ENCODE measurements at places on chromosomes 6 and 20.

DNA sequence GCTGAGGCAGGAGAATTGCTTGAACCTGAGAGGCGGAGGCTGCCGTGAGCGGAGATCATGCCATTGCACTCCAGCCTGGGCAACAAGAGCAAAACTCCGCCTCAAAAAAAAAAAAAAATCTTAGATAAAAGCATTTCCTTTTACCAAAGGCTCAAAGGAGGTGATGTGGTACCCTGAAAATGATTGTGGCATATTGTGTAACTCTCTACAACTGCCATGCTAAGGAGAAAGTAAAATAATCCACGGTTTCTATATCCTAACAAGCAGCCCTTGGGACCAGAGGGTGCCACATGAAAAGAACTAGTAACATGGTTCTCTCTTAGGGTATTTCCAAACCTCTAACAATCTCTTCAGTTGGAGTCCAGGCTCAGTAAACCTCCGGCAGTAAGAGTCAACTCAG is 38.8 kb upstream of the SLA2 start:
- no peak for DNase-seq

DNA sequence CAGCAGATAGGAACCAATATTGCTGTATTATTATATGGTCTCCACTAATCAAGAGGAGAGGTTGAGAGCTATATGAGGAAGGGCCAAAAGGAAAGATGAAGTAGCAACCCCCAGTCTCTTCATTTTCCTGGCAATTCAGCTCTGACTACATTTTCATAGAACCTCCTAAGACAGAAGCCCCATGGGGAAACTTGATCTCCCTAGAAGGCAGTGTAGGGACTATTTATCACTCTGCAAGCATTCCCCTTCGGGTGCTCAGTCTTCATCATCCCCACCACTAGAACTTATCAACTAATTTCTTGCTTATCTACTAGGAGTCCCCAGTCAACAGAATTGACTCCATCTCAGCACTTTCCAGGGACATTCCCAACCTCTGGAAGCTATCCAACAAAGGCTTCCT is 25.5 kb upstream of the ITCH start:
- no peak for DNase-seq

GRCh38 chr6:56073761-56074160 is 173.6 kb downstream of the COL21A1 start:
- no peak for DNase-seq

DNA sequence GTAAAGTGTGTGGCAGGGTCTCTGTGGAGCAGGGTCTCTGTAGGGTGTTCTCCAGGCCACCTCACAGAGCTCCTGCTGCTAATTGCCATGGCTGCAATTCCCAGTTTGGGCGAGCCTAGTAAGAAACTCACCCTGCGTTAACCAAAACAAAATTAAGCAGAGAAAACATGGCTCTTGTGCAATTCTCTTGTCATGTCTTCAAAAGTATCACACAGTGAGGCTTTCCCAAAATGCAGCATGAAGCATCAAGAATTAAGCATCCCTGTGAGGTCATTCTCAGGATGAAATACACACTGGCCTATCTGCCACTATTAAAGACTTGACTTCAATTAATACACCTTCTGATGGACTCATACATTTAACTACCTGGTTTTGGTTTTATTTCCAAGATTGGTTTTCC is 72.8 kb downstream of the KIF13A start:
- DNase-seq, result no peak

GRCh38 chr6:89952686-89953085 is 58.4 kb downstream of the GJA10 start:
- peak; percentile 29 for DNase-seq

DNA sequence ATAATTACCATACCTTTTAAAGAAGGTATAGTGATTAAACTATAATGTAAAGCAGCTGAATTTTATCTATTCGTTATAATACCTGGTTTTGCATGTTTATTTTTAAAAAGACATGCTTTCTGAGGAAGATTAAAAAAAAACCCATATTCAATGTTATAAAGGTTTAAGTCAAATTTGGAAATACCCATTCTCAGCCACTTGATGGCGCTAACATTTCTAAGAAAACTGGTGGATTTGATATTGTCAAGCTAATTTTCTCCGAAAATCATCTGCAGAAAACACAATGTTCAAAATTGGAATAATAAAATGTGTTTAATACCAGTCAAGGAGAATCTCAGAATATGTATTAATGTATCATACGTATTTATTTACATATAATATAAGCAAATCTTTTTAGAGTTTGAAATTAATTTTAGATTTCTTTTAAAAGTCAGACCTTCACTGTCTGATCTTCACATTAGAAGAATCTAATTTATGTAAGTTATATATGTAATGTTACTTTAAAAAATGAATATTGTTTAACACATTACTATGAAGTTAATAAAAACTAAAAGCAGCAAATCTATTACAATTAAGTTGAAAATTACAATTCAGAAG is 35.0 kb downstream of the SHPRH start:
- no peak for DNase-seq

- DNase-seq, result no peak
These were observed 322.1 kb downstream of the RNGTT start for GRCh38 chr6:88641178-88641903.

DNA sequence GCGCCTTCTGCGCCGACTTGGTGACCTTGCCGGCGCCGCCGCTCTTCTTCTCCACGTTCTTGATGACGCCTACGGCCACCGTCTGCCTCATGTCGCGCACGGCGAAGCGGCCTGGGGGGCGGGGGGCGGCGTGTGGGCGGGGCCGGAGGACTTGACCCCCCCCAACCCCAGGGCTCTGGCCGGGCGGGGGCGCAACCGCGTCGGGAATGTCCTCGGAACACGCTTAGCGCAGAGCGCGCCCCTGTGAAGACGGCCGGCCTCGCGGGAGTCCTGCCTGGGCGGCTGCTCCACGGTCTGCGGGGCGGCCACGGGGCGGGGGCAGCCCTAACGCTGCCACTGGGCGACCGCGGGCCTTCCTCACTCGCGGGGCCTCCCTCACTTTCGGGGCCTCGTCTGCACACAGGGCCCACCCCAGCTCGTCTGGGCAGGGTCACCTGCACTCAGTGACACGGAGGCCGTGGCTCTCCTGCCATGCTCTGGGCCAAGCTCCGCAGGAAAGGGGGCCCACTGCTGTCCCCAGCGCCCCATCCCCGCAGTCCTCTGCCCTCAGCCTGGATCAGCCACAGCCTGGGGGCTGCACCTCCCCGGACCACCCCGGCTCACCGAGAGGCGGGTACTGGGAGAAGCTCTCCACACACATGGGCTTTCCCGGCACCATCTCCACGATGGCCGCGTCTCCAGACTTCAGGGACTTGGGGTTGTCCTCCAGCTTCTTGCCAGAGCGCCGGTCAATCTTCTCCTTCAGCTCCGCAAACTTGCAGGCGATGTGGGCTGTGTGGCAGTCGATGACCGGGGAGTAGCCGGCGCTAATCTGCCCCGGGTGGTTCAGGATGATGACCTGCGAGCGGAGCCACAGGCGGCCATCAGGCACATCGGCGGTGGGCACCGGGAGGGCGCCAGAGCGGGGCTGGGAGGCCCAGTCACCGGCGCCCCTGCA is 10.3 kb downstream of the EEF1A2 start:
- no peak for DNase-seq

GRCh38 chr6:138817799-138818198 is 21.9 kb downstream of the ECT2L start:
- no peak for DNase-seq

DNA sequence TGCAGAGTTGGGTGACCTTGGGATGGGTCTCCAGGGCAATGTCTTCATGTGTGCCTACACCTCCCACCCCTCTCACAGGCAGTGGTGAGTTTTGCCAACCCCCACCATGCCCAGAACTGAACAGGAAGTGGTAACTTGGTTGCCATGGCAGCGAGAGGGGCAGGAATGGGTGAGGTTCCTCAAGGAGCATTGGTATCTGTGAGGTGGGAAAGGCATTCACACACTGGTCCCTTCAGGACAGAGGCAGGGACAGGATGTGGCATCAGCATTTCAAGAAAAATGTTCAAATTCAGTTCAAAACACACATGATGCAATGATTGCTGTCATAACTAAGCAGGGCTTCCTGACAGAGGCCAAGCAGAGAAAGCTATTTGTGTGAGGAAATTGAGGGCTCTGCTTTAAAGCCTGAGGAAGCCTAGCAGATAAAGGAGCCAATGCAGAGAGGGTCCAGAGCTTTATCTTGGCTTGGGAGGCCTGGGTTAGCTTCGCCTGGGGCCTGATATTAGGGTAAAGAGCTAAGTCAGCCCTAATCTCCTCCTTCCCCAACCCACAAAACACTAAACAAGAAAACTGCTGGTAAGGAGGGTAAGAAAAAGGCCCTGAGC is 551 bp downstream of the TREML2 start:
- DNase-seq, result peak; percentile 40

DNA sequence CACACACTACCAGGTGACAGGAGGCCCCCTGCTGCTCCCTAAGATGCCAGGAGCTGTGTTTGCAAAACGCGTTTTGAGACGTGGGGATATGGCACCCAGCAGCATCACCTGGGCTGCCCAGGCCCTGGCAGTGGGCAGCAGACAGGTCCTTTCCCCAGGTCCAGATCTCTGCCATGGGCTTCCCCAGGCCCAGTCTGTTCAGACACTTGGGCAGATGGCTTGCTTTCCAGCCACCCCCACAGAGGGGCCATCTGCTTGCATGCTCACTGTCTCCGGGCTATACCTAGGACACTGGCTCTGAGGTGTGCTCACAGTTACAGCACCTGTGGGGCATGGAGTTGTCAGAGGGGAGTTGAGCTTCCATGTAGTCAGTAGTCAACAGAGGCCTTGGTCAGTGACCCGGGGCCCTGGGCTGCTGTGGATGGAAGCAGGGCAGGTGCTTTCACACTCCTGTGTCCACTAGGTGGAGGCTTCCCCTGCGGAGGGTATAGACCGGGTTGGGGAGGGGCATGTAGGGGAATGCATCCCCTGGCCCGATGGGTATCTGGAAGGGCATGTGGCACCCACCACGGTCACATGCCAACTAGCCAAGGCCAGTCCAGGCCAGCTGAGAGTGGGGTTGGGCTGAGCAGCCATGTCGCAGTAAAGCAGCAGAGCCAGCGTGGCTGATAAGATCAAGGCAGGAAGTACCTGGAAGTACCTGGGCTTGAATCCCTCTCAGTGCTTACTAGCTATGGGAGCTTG is 185.4 kb upstream of the SLC24A3 start:
- no peak for DNase-seq

DNA sequence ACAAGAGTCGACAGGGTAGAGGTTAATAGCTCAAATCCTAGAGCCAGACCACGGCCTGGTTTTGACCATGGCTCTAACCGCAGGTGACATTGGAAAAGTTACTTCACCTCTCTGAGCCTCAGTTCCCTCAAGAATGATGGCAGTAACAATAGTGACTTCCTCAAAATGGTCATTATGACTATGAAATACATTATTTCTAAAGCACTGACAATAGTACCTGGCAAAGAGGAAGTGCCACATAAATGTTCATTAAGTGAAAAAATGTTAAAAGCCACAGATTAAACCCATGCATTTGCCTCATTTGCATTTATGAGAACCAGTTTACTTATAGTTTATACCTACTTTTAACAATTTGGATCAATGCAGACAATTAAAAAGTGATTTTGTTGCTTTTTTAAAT is 12.3 kb downstream of the BTBD3 start:
- no peak for DNase-seq

GRCh38 chr6:90544081-90544480 is 42.8 kb downstream of the MAP3K7 start:
- DNase-seq, result no peak

GRCh38 chr6:72522735-72523141 is 99.1 kb upstream of the KCNQ5 start:
- DNase-seq, result no peak

Measured in stimulated activated CD8-positive, alpha-beta memory T cell treated with anti-CD3 and anti-CD28 coated beads, Interleukin-2, amount 100 ng/mL, for 1 hour (primary cell).